GDM1 (cell line): ENCODE measurements at places on chromosomes 1 and 21.

DNA sequence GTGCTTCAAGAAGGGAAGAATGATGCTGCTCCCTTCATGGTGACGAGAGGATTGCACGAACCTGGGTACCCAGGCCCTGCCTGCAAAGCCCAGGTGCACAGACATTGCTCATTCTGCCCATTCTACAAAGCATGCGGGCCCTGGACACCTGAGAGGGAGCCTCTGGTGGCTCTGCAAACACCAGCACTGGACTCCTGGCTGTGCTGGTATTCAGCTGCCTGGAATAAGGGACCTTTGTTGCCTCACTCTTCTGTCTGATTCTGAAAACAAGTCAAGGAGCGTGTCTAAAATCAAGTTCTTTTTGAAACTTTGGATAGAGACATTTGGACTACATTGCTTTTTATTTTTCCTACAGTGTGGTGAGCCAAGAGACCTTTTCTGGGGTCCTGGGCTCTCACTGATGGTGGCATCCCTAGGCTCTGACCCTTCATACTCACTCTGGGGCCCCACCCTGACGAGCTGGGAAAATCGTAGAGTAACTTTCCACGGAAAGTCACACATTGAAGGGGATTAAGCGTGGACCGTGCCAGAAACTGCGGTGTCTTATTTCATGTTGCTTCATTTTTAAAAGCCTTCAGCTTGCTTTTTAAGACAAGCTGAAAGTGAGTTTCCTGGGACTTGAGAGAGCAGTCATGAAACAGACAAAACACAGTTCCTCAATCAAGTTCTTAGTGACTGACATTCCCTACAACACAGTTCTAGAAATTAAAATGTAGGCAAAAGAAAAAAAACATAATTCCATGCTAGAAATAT is 24.0 kb downstream of the ABCA4 start:
- no peak for DNase-seq

GRCh38 chr1:9243066-9243739 is 8.6 kb downstream of the H6PD start:
- DNase-seq: no peak

DNA sequence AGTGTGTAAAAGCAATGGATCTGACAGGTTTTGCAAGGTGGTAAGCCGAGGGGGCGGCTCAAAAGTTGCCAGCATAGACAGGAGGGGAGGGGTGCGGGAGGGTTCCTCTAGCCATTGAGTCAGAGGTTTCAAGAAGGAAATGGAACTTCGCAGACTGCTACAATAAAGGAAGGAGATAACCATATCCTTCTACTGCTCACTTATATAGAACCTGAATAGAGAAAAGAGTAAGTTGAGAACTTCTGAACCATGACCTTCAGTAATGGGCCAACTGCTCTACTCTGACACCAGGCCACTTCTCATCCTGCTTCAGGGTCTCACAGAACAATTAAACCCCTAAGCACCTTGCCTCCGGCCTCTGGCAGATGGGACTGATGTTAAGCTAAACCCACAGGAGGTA is 26.3 kb upstream of the BCAR3 start:
- DNase-seq: no peak

- no peak for DNase-seq
Observed at GRCh38 chr1:225415307-225415706, 12.5 kb downstream of the LBR start.

DNA sequence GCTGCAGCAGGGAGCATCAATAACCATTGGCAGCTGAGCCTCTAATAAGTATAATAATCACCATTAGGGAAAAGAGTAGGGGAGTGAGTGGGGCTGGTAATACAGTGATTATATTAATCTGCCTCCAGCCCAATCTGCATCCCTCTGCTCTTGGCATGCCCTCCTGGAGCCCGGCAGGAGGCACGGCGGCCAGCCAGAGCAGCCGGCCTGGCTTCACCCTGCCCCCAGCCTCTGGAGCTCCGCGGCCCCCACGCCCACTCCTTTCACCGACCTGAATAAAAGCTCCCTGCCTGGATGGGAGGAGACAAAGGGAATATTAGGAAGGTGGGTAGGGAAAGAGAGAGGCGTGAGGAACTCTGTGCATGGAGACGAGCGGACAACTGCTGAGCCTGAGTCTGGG is 28.3 kb downstream of the OPTC start:
- no peak for DNase-seq

DNA sequence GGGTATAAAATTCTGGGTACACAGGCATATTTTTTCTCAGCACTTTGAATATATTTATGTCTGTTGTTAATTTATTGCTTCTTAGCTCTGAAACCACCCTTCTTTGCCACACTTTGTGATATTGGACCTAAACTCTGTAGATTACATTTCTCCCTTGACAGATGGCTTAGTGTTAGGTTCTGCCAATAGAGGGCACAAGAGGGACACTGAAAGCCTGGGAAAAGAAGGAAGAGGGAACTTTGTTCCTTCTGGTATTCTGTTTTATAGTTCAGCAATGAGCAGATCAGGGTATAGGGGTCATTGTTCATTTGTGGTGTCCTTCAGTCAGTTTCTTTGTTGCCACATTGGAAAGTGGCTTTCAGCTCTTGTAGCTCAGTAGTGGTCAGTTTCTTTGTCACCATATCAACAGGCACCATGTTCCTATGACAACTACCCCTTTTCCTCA is 423.5 kb upstream of the PROX1 start:
- peak; percentile 3 for DNase-seq

DNA sequence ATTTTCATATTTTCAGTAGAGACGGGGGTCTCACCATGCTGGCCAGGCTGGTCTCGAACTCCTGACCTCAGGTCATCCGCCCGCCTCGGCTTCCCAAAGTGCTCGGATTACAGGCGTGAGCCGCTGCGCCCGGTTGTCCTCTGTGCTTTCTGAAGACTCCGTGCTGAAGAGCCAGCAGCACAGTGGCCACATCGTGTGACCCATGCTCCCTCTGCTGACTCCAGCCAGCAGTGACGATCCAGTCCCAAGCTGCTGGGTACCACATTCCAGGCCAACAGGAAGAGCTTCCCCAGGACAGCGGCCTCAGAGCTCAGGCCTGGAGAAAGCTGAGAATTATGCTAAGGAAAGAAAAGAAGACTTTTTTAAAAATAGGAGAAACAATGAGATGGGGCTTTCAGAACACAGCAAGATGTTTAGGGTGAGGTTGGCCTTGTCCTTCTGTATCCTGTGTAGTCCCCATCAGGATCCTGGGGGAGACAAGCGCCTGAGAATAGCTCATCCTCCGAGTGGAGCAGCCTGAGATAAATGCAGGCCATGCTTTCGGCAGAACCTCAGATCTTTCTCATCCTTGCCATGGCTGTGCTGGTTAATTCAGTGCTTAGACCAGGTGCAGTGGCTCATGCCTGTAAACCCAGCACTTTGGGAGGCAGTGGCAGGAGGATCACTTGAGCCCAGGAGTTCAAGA is 207.1 kb downstream of the SLC35F3 start:
- no peak for DNase-seq

- no peak for DNase-seq
Observed at GRCh38 chr1:30915491-30916230, 7.1 kb upstream of the SDC3 start.

DNA sequence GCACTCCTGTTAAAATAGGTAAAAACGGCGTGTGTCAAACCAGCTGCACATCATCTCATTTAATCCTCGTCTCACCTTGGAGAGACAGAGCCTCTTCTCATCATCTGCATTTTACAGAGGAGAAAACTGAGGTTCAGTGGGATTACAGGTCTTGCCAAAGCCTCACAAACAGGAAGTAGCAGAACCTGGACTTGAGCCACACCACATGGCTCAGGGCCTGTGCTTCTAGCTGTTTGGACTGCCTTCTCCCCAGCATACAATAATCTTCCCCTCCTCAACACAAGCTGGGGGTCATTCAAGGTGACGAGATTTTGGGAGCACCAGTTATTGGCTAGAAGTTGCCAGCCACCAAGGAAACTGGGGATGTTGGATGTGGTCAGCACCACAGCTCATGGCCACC is 167.9 kb upstream of the ZC3H12A start:
- no peak for DNase-seq

- peak; percentile 60 for DNase-seq
Observed at GRCh38 chr1:244833734-244834542, 1.5 kb upstream of the COX20 start.

DNA sequence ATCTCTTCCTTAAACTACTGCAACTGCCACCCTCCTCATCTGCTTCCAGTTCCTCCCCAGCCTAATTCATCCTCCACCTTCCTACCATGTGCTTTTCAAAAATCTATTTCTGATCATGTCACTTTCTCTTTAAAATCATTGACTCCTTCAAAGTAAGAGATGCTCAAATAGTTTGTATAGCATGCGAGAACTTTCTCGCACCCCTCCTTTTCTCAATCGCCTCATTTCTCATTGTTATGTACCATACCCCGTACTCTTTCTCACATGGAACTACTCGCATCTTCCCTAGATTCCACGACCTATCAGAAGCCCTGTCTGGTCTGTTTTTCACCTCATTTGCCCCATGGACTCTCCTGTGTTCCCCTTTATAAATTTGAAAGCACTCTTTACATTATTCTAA is 238.2 kb downstream of the NRIP1 start:
- no peak for DNase-seq

DNA sequence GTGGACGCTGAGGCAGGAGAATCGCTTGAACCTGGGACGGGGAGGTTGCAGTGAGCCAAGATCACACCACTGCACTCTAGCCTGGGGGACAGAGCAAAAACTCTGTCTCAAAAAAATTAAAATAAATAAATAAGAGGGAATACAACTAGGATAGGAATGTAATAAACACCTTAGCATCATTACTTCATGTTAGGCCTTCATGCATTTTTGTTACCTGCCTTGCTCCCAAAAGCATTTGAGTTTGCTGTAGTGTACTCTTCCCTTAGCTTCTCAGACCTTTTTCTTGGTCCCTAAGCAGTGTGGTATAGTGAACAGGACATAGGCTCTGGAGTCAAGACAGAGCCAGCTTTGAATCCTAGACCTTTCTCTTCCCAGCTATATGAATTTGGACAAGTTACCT is 2.8 kb upstream of the OSCP1 start:
- no peak for DNase-seq

- DNase-seq: no peak
Observed at GRCh38 chr1:163737261-163737660, 415.5 kb downstream of the NUF2 start.

GRCh38 chr1:149933208-149933607 is 3.5 kb downstream of the MTMR11 start:
- no peak for DNase-seq

- no peak for DNase-seq
Observed at GRCh38 chr1:15343729-15344128, 66.0 kb upstream of the EFHD2 start.

DNA sequence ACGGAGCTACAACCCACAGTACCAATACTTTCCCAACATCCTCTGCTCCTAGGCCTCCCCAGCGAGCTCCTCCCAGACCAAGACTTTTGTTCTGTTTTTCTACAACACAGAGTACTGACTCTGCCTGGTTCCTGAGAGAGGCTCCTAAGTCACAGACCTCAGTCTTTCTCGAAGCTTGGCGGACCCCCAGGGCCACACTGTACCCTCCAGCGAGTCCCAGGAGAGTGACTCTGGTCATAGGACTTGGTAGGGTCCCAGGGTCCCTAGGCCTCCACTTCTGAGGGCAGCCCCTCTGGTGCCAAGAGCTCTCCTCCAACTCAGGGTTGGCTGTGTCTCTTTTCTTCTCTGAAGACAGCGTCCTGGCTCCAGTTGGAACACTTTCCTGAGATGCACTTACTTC is 20.6 kb downstream of the PLA2G5 start:
- no peak for DNase-seq

- DNase-seq: no peak
Observed at GRCh38 chr1:107142140-107142542, 1.3 kb downstream of the NTNG1 start.

- DNase-seq: no peak
Observed at GRCh38 chr1:235588916-235589515, 60.6 kb downstream of the GNG4 start.

DNA sequence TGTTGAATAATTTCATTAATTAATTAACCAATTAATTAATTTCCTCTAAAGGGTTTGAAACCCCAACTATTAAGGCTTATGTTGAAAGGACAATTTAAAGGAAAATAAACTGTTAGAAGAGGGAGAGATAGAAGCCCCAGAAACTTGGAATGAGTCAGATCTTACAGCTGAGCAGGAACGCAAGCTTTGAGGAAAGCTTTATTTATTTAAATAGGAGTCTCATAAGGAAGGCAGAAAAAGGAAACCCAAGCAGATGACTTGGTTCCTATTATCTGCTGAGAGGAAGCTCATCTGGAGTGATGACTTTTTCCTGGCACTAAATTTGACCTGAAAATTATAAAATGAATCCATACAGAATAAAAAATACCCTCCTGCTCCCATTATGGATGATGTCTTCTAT is 105.1 kb downstream of the ROR1 start:
- no peak for DNase-seq

DNA sequence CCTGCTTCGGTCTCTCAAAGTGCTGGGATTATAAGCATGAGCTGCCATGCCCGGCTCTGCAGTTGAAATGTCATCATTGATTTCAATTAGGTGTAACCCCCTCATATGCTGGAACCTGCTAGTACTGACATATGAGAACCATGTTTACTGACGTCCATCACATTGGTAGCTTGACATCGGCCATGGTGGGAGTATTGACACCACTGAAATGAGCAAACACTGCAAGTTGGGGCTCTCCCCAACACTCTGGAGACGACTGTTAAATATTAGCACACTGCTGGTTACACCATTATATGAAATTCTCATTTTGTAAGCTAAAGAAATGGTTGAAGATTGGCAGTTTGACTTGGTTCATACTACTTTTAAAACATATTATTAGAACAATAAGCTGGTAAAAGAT is 63.7 kb downstream of the CNST start:
- no peak for DNase-seq

DNA sequence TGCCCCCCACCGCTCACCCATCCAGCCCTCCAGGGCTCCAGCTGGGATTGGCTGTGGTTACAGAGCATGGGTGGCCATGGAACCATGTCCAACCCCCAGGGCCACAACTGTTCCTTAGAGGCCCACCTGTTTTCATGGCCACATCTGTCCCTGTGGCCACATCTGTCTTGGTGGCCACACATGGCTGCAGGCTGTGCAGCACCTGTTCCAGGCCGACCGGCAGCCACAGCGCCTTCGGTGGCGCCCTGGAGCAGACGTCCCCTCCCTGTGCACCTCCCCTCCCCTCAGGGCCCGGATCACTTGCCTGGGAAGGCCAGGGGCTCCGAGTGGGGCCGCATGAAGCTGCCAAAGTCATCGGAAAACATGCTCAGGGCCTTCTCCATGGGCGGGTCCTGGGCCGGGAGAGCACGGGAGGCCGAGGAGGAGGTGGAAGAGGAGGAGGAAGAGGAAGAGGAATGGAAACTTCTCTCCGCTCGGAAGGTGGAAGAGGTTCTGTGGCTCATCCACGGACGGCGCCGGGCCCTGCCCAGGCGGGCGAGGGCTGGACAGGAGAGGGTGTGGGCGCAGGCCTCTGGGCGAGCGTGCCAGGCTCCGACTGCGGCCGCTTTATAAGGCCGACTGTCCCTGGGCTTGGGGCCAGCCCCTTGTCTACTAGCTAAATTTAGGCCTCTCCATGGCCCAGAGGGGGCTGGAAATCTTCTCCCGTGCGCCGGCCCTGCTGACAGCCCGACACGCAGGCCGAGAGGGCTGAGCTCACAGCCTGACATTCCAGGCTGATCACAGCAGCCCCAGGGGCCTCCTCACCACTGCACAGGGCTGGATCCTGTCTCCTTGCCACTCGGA is at the start of gene HSPB7:
HSPB7 (minus strand) TSS at position 583 of the 843 bp plus-strand sequence; CDS start at position 503, 80 bp downstream.
- DNase-seq: no peak

- DNase-seq: no peak
Observed at GRCh38 chr21:42694751-42695696, 41.6 kb downstream of the PDE9A start.

- no peak for DNase-seq
Observed at GRCh38 chr1:10459184-10459583, 9.4 kb downstream of the CORT start.

- DNase-seq: no peak
Observed at GRCh38 chr1:204498981-204499380, 4.4 kb upstream of the PIK3C2B start.
